Lower lobe of right lung (tissue), 2 donors: ENCODE measurements at places on chromosomes 16 and 17. TPM values are rescaled to one million over a fixed set of nuclear protein-coding genes. Genes with fewer than 3 reads are reported as not detected.

GRCh38 chr17:30921544-30922196 is at the start of gene ADAP2:
Gene ADAP2, plus strand, starts transcription at chr17:30921945. Its CDS starts 70 bp downstream, at chr17:30922015.
- DNase-seq: peak; percentile 87

DNA sequence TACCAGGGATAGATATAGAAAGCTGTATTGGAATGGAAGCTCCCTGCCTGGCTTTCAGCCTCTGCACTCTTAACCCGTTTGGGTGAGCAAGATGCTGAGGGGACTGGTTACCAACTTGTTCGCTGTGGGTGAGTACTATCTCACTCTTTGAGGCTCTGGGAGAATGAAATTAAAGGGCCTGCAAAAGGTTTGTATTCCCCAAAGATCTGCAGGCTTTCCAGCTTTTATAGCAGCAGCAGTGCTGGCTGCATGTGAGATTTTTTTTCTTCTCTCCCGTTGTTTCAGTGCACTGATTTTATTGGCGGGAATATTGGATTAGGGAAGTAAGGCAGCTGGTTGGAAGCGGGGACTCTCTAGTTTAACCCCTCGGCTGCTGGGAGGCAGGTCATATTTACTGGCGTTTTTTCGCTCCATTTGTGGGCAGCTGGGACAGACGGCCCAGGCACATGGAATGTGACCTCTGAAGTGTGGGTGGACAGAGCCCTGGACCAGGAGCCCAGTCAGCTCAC is 30.9 kb downstream of the C17orf75 start:
- DNase-seq: no peak

- DNase-seq: no peak
Observed at GRCh38 chr16:25593260-25593659, 98.5 kb upstream of the HS3ST4 start.

DNA sequence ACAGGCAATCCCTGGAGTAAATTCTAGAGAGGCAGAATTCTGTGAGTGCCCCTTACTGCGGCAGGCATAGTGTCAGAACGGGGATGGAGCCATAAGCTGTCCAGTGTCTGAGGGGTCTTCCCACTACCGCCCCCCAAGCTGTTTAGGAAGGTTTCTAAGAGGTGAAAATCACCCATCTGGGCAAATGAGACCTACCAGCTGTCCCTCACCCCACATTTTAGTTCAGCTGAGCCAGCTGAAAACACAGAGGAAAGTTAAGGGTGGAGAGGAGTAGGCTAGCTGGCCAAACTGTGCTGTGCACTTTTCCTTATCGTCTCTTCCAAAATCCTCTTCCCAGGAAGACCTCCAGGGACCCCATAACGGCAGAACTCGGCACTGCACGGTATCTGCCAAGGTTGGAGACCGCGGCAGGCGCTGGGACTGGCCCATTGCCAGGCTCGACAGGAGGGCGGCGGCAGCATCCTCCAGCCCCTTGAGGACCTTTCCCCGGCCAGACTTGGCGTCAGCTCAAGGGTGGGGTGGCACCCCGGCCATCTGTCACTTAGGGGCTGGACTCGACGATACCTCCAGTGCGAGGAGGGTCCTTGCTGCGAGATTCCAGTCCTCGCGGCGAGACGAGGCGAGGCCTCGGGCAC is 955 bp downstream of the ACLY start:
- peak; percentile 67 for DNase-seq

- DNase-seq: peak; percentile 80
Observed at GRCh38 chr17:29148257-29148789, 31.9 kb downstream of the MYO18A start.

DNA sequence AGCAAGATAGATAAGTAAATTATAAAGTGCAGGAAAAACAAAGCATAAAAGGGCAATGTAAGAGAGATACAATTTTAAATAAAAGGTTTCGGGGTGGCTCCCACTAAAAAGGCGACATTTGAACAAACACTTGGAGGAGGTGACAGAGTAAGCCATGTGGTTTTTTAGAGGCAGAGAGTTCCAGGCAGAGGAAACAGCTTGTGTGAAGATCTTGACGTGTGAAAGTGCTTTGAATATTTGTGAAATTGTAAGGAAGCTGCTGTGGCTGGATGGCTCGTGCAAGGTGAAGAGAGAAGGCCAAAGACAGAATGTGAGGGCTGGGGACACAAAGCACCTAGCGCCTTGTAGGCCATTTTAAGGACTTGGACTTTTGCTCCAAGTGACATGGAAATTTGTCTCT is 28.6 kb upstream of the HYDIN start:
- DNase-seq: no peak

GRCh38 chr17:40307001-40307730 is 1.8 kb upstream of the RARA start:
- no peak for DNase-seq

- DNase-seq: peak; percentile 79
Observed at GRCh38 chr17:64694207-64694606, 32.1 kb upstream of the SMURF2 start.

Gene PSMC5
- 98.6 TPM for total RNA-seq

Gene BLTP2
- 138 TPM for total RNA-seq

Gene IRF8
- 67.9 TPM for total RNA-seq

Gene DOC2B
- 6.2 TPM for total RNA-seq

Gene ACAP1
- total RNA-seq: 26.5 TPM
